Activated B cell treated with CpG ODN at 0.5 μM for 24 hours (primary cell): ENCODE measurements at places on chromosomes 11 and 22. TPM values are rescaled to one million over a fixed set of nuclear protein-coding genes. Genes with fewer than 3 reads are reported as not detected.

- DNase-seq, result no peak
These were observed 137.7 kb downstream of the ATG16L2 start for GRCh38 chr11:72951888-72952287.

- peak; percentile 41 for DNase-seq
These were observed 64.5 kb downstream of the AMBRA1 start for GRCh38 chr11:46529095-46529905.

DNA sequence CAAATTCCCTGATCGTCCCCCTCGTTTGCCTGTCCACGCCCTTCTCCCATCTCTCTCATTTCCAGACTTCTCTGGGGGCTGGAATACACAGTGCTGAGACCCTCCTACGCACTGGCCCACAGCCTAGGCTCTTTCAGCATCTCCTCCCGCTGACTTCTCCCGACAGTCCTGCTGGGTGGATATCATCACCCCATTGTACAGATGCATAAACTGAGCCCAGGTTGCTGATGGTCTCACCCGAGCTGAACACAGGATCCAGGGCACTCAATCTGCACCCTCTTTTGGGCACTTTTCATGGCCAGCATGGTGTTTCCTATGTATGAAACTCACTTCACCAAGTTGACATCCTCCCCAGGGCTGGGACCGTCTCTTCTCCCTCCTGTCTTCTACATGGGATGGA, 31.7 kb upstream of the PICK1 start:
- no peak for DNase-seq

- DNase-seq, result no peak
These were observed 35.8 kb downstream of the TNKS1BP1 start for GRCh38 chr11:57288771-57289579.

DNA sequence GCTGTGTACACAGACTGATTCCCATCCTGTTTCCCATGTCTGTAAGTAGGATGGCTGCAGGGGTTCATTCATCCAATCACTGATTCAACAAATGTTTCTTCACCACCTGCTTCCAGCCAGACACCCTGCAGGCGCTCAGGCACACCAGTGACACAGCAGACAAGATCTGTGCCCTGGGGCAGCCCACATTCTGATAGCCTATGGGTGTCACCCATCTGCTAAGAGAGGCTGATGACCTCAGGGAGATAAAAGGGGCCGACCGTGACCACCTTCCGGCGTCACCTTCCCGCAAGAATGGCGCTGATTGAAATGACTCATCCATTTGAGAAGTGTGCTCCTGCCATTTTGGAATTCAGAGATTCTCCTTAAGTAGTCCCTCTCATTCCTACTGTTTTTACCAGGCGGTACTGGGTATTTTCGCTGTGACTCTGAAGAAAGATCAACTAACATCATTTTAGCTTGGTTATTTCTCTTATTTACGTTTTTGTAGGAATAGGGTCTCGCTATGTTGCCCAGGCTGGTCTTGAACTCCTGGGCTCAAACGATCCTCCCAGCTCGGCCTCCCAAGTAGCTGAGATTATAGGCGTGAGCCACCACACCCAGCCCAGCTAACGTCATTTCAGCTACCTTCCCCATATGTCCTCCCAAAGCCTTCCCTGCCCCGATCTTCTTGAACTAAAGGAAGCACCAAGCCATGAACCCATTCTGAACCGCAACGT, 73.2 kb upstream of the BID start:
- no peak for DNase-seq

GRCh38 chr11:23502389-23502788, 642.1 kb upstream of the CCDC179 start:
- no peak for DNase-seq

- DNase-seq, result no peak
These were observed 3.8 kb upstream of the TMEM123 start for GRCh38 chr11:102456381-102456780.

GRCh38 chr11:113971506-113972195, 3.3 kb upstream of the HTR3A start:
- no peak for DNase-seq

DNA sequence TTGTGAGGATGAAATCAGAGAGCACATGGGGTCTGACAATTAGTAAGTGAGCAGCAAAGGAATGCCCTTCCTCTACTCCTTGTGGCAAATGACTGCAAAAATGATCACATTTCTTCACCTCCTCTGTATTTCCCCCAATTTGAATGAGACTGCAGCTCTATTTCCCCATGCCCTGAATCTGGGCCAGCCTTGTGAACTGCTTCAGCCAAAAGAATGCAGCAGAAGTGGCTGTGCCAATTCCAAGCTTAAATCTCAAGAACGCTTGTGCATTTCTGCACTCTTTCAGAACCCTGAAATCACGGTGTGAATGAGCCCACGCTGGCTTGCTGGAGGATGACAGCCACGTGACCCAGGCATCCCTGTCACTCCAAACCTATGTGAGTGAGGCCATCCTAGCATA, 9.9 kb downstream of the SLC43A3 start:
- DNase-seq, result no peak

GRCh38 chr11:35619855-35620640, 1.8 kb downstream of the FJX1 start:
- peak; percentile 16 for DNase-seq

Gene F2
- total RNA-seq, result not detected in 2 replicates

Gene SMIM35
- total RNA-seq, result 1.8 and 1.9 TPM in 2 replicates

Gene SLCO2B1
- total RNA-seq, result 0.18 and 0.42 TPM in 2 replicates
